ENCODE measurements at places on chromosomes 3 and 15.

GRCh38 chr3:35537265-35537664, 102.1 kb upstream of the ARPP21 start:
- H3K36me3 ChIP-seq = no peaks in the 10 kb centered on the region
- H3K4me1 ChIP-seq = no peaks in the 10 kb centered on the region
- H3K27ac ChIP-seq = no peak overlapping the region
- H3K27me3 ChIP-seq = no peaks in the 10 kb centered on the region

GRCh38 chr3:7754653-7755441, 746.8 kb upstream of the LMCD1 start:
- no peak overlapping the region for H3K27ac ChIP-seq
- H3K4me1 ChIP-seq = no peaks in the 10 kb centered on the region
- no peak for DNase-seq
- no peaks in the 10 kb centered on the region for H3K27me3 ChIP-seq

- peaks cover 2% of the 10 kb centered on the region for H3K27me3 ChIP-seq
- peak overlapping the region; percentile 93 for H3K4me3 ChIP-seq
- H3K4me1 ChIP-seq = peaks cover 39% of the 10 kb centered on the region
- peak; percentile 39 for DNase-seq
Observed at GRCh38 chr3:11643201-11643603, 513 bp downstream of the VGLL4 start.

DNA sequence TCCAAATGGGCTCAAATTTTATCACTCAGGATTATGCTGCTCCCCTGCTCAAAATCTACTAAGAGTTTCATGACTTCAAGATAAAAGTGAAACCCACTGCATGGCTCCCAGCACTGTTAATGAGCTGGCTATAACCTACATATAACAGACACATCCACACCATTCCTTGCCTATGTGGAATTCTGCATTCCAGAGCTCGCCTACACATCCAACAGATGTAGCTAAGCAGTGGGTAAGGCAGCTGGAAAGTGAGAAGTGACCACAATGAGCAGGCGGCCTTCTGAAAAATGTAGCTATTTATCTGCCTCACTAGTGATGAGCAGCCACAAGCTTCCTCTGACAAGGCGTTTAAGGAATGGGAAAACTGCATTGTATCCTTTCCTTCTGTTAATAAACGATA, 92.0 kb upstream of the TRIM42 start:
- no peak overlapping the region for H3K27ac ChIP-seq
- no peaks in the 10 kb centered on the region for H3K36me3 ChIP-seq
- H3K4me3 ChIP-seq = no peak overlapping the region
- no peaks in the 10 kb centered on the region for H3K27me3 ChIP-seq

DNA sequence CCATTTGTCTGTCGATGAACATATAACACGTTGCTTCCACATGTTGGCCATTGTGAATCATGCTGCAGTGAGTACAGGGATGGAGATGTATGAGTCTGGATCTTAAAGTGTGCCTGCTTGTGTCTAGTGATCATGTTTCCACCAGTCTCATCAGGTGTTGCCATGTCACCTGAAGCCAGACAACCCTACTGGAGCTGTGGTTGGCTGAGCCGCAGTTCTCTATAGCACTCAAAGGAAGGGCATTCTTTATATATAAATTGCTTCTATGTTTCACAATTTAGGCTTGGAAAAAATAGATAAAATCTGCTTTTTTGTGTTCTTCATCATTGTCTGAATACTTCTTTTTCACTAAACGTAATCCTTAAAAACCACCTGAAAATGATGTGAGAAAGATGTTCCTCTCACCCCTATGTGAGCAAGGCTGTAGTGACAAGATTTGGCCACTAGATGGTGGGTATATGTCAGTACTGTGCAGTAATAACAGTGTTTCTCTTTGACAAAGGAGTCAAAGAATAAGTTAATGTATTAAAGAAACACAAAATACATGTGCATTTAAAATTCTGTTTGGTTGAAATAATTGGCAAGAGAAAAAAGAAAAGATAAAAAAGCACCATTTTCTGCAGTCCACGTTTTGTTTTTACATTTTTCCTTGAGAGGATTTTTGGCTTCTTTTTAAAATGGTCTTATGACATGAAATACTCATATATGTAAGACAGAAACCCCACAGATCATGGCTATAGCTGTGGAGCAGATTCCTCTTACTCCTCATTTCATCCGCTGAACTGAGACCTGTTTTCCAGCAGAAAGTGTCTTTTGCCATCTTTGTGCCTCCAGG, 394.5 kb upstream of the DPPA4 start:
- H3K36me3 ChIP-seq = no peaks in the 10 kb centered on the region
- peak; percentile 50 for DNase-seq
- H3K4me3 ChIP-seq = no peak overlapping the region
- H3K27me3 ChIP-seq = no peaks in the 10 kb centered on the region

GRCh38 chr3:188278717-188279324, 124.9 kb downstream of the LPP start:
- H3K4me3 ChIP-seq = no peak overlapping the region
- H3K36me3 ChIP-seq = no peaks in the 10 kb centered on the region
- H3K27ac ChIP-seq = no peak overlapping the region
- no peaks in the 10 kb centered on the region for H3K27me3 ChIP-seq
- H3K4me1 ChIP-seq = peaks cover 8% of the 10 kb centered on the region

DNA sequence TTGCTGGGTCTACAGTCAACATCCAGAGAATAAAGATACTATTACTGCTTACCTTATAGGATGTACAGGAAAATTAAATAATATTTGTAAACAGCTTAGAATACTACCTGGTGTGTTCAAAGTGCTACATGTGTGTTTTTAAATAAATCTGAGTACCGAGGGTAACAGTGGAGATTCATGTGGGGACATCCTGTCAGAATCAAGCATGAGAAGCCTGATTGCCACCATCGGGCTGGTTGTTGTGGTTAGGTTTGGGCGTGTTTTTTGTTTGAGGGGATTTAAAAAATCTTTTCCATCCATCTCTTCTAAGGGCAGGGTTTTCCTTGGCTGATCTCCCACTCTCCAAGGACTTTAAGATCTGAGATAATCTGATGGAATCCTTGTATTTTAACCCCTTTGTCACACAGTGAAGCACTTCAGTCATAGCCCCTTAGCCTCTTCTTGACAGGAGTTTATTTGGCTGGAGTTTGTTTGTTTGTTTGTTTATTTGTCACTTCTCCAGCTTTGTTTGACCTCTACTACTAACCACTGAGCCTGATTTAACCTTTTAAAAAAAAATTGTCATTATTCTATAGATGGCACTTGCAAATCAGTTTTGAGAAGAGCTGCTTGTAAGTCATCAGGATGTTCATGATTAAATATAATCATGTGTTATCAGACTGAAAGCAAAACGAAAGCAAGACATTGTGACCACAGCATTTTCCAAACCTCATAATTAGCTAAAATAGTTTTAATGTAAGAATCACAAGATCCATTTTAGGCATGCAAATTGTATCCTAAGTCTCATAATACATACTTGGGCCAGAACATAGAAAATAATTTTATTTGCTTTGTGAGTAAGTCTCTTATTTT, 72.8 kb upstream of the RARB start:
- H3K27ac ChIP-seq = no peak overlapping the region
- no peak overlapping the region for H3K4me3 ChIP-seq
- H3K36me3 ChIP-seq = no peaks in the 10 kb centered on the region
- H3K4me1 ChIP-seq = no peaks in the 10 kb centered on the region

Measured in activated CD4-positive, alpha-beta memory T cell treated with anti-CD3 and anti-CD28 coated beads, Interleukin-2, amount 10 ng/mL, durations not matched to agents 7 days and 5 days (primary cell).